COR-L47 (cell line): ENCODE measurements at places on chromosomes 6 and 20.

DNA sequence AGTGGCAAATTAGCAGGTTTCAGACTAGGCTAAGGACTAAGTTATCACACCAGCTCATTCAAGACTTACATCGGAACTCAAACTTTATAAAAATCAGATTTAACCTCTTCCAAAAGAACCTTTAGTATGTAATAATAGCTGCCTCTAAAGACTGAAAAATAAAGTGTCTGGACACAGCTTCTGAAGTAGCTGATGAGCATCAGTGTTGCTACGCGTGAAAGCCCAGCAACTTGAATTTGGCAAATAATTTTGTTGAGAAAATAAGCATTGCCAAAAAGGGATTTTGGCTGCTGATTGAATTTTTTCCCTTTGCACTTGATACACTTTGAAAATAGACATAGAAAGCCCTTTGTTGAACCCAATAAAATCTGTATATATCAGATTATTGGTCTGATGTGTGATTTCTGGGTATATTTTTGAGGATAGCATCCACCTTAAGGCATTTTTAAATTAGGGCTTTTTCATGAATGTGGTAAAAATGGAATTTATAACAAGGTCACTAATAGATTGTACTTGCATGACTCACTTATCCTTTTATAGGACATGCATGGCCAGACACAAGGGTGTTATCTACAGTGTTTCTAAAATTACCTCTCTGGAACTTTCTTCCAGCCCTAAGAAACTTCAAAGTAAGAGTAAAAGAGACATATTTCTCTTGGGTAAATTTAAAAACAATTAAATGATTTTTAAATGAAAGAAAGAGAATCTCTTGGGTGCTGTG lies 350.4 kb downstream of the TENT5A start:
- no peak for DNase-seq

DNA sequence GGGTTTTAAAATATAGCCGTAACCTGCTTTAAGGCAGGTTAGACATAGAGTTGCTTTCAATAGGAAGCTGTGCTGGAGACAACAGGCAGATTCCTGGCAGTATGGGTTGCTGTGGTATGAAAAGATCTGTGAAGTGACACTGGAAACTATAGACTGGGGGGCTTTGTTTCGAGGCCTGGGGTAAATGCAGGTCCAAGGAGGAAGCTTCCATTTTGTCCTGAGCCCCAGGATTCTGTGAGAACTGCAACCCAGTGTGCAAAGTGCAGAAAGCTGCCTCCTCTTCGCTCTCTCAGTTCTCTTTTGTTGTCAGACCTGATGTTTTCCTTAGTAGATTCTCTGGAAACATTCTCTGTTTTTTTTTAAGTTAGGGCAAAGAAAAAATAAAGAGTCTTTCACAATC lies 86.9 kb downstream of the LYRM4 start:
- DNase-seq = no peak

- DNase-seq = no peak
Observed at GRCh38 chr6:113122060-113122459, 735.1 kb upstream of the MARCKS start.

GRCh38 chr6:4370066-4370465 lies 234.7 kb upstream of the ECI2 start:
- no peak for DNase-seq

GRCh38 chr20:51985013-51985415 lies 182.7 kb upstream of the SALL4 start:
- DNase-seq = no peak

GRCh38 chr6:37038292-37039198 lies 33.1 kb downstream of the FGD2 start:
- DNase-seq = no peak

GRCh38 chr20:5656126-5656525 lies 94.1 kb upstream of the SHLD1 start:
- DNase-seq = no peak

DNA sequence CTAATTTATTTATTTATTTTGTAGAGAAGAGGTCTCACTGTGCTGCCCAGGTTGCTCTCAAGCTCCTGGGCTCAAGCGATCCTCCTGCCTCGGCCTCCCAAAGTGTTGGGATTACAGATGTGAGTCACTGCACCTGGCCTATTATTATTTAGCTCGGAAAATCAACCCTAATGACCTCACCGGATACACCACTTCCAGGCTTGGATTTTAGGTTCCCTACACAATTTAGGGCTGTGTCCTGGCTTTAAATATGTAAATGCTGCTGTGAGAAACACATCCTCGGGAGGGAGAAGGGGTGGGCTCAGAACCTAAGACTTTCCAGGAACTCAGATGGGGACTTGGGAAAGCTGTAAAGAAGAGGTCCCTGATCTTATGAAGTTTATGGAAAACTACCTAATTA lies 51.0 kb upstream of the SLC32A1 start:
- no peak for DNase-seq

- no peak for DNase-seq
Observed at GRCh38 chr20:16364320-16364687, 208.9 kb downstream of the KIF16B start.

GRCh38 chr6:167097770-167098169 lies 25.1 kb upstream of the CCR6 start:
- no peak for DNase-seq

DNA sequence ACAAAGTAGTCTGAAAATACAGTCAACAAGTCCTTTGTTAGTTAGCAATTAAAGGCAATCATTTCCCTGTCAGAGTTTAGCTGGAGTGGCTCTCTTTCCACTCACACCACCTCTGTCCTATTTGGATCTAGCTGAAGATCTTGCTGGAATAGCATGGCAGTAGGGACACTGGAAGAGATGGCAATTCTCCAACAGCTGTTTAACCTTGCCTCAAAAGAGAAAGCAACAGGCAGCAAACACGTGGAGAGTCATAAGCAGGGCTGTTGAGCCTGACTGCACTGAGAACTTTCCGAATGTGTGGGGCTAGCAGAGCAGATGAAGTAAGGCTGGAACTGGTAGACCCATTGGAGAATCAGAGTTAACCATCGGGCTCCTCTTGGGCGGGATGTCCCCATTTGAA lies 38.0 kb upstream of the PRSS35 start:
- DNase-seq = peak; percentile 89

DNA sequence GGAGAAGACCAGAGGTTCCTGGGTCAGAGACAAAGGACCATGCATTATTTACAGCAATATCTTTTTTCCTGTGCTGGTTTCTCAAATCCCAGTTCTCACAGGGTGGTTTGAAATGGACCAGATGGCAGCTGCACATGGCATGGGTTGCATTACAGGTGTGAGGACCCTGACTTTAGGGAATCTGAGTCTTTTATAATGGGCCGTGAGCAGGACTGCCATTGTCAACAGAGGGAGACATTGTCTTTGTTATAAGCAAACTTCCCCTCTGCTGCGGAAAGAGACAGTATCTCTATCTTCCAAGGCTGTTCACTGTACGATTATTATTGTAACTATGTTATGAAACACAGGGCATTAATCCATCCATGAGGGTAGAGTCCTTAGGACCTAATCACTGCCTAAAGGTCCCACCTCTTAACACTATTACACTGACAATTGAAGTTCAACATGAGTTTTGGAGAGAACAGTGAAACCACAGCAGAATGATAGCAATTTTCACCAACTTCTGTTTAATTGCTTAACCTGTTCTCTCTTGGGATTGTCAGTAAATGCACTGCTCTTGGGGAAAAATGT lies 156.1 kb upstream of the AGPAT4 start:
- no peak for DNase-seq

DNA sequence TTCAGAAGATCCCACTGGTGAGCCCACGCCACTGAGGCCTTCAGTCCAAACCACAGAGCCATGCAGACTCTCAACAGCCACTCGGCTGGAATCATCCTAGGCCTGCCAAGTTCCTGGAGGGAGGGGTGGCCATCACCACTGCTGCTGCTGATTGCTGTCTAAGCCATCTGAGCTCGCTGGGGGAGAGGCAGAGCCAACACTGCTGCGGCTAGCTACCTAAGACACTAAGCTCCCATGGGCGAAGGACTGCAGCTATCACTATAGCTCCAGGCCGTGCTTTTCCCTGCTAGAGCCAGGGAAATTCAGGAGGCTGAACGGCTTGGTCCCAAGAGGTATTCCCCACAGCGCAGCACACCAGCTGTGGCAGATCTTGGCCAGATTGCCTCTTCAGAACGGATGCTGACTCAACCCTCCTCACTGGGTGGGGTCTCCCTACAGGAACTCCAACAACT lies 73.6 kb downstream of the TBC1D32 start:
- no peak for DNase-seq

GRCh38 chr6:118940770-118941169 lies 5.8 kb upstream of the MCM9 start:
- DNase-seq = no peak

- DNase-seq = no peak
Observed at GRCh38 chr6:73421534-73421933, 26.9 kb downstream of the DDX43 start.

DNA sequence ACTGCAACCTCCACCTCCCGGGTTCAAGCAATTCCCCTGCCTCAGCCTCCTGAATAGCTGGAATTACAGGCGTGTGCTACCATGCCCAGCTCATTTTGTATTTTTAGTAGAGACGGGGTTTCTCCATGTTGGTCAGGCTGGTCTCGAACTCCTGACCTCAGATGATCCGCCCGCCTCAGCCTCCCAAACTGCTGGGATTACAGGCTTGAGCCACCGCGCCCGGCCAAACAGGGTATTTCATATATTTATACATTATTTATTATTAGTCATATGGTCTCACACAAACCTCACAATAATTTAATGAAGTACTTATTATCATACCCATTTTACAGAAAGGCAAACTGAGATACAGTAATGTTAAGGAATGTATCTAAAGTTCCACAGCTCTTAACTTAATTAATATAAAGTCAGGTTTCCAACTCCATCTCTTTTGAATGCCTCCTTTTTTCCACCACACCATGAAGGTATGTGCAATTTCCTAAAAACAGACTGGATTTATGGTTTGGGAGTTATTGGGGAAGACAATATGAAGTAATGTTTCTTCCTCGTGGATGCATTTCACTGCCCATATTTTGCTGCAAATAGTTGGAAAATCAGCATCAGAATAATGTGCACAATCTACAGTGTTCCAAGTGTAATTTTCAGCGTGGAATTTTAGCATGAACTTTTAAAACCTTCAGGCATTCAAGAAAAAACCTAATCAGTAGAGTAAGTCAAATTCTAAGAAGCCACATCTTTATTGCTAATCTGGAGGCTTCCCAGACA lies 65.7 kb downstream of the ZMYND8 start:
- DNase-seq = no peak

- DNase-seq = no peak
Observed at GRCh38 chr6:157133856-157134255, 189.5 kb downstream of the TMEM242 start.

DNA sequence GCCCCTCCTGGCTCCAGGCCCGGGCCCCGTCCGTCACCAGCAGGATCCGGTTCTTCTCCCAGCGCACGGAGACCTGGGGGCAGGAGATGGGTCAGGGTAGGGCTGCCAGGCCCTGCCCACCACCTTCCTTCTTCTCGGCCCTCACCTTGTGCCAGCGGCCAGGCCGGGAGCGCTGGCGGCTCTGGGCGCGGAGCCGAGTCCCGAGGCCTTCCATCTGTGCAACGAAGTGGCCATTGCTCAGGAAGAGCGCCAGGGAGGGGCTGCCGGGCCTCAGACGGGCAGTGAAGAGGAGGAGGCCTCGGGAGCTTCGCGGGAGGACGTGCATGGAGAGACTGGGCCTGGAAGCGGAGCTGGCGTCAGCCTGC lies 7.9 kb downstream of the ADRM1 start:
- no peak for DNase-seq
